T-cell (primary cell): ENCODE measurements at places on chromosomes 5 and 9.

GRCh38 chr5:39266442-39266841 lies 47.1 kb upstream of the FYB1 start:
- DNase-seq, result no peak

DNA sequence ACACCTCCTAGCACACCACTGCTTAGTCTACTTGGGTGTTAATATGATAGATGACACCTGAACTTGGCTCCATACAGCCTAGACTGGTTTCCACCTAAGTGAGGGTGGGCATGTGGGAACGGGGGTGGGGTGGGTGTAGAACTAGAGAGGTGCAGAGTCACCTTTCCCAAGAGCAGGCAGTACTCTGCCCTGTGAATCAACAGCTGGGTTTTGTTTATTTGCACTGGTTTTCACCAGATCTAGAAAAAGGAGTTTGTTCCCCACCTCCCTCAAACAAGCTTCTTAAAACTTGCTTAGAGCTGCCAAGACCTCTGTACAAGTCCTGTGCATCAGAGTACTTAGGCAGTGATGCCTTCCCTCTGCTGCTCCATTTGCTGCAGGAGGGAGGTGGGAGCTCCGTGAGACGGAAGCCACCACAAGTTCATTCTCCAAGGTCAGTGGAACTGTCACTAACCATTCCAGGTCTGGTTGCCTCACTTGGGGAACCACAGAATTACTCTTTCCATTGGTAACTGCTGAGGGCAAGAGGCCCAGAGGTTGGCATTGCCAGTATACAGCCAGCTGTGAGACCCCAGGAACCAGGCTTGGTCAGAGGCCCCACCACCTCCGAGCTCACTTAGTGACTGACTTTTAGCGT lies 163.5 kb downstream of the NR3C1 start:
- no peak for DNase-seq

DNA sequence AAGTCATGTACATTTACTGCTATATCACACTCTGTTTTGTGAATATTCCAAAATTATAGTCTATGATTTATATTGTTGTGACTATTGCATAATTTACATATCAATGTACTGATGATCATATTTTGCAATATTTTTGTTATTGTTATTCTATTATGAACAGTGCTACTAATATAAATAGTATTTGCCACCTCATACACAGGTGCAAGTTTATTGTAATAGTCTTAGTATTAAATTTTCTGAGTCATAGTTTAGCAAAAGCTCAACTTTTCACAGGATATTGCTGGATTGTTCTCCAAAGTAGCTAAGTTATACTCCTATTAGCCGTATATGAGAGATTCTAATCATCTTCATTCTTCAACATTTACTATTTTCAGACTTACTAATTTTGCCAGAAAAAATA lies 124.7 kb downstream of the TMC1 start:
- no peak for DNase-seq

DNA sequence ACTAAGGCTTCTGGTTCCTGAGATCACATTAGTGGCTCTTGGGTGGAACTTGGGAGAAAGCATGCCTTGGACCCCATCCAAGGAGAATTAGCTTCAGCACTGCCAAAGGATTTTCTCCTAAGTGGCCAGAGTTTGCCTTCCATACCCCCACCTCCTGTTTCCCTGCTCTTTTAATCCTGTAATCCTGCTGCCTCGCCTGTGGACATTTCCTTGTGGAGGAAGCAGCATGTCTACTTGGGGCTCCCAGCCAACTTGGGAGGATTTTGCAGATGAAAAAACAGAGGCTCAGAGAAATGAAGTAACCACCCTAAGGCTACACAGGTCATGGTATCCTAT lies 1.6 kb downstream of the ARSI start:
- no peak for DNase-seq

GRCh38 chr5:148993283-148993936 lies 69.5 kb downstream of the SH3TC2 start:
- DNase-seq, result no peak

DNA sequence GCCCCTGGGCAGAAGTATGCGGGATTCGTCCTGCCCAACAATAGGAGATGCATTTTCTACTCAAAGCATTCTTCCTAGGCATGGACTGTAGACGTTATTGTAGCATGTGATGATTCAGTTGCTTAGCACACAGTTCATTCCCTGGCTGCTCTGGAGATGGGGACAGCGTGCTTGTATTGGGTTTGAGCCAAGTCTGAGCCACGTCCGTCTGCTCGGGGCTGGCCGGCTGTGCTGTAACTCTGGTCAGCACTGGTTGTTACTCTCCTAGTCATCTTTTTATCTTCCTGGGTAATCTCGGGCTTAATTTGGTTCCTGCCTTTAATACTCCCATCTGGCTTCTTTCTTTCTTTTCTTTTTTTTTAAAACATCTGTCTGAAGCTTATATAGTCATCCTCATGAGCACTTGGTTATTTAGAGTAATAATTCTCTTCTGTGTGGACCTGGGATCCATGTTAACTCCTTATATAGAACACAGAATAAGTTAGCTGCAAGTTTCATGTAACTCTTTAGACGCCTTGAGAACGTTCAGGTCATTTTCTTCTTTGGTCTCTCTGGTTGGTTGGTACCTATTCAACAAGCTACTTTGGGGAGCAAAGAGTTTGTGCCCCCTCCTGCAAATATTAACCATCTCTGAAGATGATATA lies 118.8 kb upstream of the RPS23 start:
- DNase-seq, result no peak

- DNase-seq, result no peak
These were observed 20.9 kb downstream of the GRAMD2B start for GRCh38 chr5:126444137-126444536.

- DNase-seq, result no peak
These were observed 26.3 kb upstream of the SEMA6A start for GRCh38 chr5:116600876-116601275.

- no peak for DNase-seq
These were observed 5.5 kb downstream of the FOXI1 start for GRCh38 chr5:170111088-170111785.

GRCh38 chr5:168288349-168289245 lies 2.8 kb upstream of the WWC1 start:
- DNase-seq, result no peak

- no peak for DNase-seq
These were observed 84.2 kb downstream of the NR6A1 start for GRCh38 chr9:124686918-124687317.

- no peak for DNase-seq
These were observed 1.1 kb upstream of the STK10 start for GRCh38 chr5:172188893-172189692.

DNA sequence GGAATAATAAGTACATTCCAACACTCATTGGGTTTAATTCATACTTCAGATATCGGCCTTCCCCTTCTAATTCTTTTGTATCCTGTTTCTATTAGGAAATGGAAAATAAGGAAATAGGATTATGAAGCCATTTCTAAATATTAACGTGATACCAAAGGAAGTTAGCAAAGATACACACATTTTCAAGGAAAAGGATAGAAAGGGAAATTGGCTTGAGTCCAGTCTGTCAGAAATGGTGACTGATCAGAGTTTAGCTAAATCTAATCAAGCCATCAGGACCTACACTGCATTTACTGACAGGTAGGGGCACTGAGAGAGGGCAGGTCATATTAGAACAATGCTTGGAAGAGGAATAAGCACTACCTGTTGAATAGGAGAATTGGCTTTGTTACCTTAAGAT lies 3.1 kb downstream of the TRPM3 start:
- no peak for DNase-seq

DNA sequence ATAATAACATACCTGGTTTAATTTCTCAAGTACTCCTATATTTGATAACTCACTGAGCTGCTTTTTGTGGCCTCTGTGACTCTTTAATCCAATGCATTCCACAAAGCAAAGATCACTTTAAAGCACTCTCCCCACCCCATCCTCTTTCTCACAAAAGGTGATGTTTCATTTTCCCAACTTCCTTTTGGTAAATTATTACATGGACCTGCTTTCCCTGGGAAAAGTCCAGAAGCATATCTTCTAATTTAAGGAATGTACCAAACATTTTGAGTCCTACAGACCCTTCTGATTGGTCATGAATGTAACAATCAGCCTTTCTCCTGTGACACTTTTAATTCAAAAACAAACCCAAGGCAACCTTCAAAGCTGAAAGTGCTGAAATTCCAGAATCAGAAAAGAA lies 71.1 kb downstream of the MLLT3 start:
- no peak for DNase-seq

DNA sequence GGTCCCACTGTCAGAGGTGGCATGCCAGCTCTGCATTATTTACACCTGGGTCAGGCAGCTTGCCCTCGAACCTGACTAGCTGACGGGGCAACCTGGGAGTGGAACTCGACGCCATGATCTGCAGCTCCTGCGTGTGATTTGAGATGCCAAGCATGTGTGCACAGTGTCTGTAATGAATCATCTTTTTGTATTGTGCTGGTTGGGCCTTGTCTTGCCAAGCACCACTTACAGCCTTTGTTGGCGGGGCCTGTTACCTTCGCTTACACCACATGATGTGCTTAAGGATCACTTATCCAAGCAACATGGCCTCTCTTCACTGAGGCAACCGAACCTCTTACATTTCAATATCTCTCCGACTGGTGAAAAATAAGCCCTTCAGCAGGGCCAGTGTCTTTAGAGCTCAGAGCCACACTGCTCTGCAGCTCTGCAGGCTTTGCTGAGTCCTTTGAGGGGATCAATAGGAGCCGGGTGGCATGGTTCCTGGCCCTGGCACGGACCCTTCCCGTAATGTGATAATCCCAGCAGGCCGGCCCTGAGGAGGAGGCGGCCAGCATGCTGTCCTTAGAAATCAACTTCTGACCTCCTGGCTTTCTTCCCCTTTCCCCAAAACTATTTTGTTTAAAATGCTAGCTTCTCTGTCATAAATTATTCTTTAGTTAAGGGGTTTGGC lies 297.7 kb upstream of the CD180 start:
- no peak for DNase-seq

- DNase-seq, result no peak
These were observed 33.9 kb upstream of the AOPEP start for GRCh38 chr9:94692601-94693000.

DNA sequence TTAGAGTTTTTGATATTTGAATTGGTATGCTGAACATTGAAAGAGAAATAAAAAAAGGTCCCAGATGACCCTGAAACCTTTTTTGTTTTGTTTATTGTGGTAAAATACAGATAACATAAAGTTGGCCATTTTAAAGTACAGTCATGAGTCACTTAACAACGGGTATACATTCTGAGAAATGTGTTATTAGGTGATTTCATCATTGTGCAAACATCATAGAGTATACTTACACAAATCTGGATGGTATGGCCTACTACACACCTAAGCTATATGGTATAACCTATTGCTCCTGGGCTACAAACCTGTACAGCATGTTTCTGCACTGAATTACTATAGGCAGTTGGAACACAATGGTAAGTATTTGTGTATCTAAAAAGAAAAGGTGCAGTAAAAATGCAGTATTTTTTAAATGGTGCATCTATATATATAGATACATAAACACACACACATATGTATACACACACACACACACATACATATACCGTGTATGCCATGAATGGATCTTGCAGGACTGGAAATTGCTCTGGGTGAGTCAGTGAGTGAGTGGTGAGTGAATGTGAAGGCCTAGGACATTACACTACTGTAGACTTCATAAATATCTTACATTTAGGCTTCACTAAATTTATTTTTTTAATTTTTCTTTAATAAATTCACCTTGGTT lies 31.0 kb downstream of the TTC1 start:
- DNase-seq, result no peak

GRCh38 chr5:125883223-125883622 lies 540.0 kb upstream of the GRAMD2B start:
- DNase-seq, result no peak

DNA sequence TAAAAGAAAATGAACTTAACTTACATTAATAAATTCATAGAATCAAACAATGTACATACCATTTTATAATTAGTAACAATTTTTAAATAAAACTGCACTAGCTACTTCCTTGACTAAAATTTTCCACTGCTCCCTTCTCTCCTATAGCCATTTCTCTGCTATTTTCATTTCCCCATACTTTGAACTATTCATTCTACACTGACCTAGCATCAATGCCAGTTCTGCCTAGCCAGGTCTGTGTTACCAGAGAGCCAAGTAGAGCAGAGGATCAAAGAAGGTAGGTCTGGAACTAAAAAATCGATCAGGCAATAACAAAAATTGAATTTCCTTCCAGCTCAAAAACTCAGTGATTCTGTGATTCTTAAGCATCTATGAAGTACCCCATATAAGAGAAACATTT lies 84.5 kb downstream of the ERMP1 start:
- no peak for DNase-seq

DNA sequence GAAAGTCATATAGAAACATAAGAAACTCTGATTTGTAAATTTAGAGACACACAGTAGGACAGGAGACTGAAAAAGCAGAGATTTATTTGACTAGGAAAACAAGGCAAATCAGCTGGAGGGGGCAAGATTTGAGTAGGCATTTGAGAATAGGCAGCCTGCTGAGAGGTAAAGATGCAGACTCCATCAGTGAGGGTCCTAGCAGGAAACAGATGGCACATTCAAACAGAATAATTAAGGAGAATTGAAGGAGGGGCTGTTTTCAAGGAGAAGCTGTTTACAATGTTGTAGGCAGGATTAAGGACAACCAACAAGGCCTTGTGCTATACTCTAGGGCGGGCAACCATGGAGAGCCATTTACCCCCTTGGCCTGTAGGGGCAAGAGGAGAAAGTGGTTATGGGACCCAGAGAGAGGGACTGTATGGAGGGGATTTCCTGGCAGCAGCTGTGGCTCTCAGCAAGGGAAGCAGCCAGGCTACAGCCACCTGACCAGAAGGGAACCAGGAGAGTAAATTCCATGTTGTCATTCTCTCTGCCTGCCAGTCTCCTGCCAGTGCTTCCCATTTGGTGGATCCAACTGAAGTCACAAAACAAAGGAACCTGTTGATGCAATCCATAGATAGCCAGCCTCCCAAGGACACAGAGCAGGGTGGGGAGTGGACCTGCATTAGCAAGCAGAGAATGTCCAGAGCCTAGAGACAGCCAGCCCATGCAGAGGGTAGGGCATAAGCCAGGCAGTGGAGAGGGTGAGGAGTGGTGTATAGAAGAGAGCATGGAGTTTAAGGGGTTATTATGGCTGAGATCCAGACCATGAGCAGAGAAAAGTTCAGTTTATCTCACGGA lies 38.2 kb downstream of the PAPPA start:
- DNase-seq, result no peak

- no peak for DNase-seq
These were observed 22.6 kb upstream of the TGFBI start for GRCh38 chr5:136006164-136006563.

- DNase-seq, result no peak
These were observed 24.1 kb downstream of the ACTL7B start for GRCh38 chr9:108831496-108832178.

DNA sequence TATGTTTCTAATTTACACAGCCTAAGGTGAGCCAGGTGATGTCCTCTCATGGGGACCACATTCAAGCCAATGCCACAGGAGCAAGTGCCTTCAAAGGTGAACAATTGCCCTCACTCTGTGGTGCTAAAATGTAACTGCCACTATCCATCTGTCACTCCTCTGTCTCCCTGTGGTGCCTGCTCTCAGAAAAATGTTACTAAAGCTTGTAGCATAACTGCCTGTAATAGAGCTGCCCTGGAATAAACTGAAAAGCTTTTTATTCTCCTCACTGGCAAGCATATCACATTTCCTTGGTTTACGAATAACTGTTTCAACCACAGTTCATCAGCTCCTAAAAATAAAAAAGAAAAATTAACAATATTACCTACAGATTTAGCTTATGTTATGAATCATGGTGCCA lies 142.4 kb downstream of the ST8SIA4 start:
- no peak for DNase-seq

- no peak for DNase-seq
These were observed 35.9 kb downstream of the EFCAB9 start for GRCh38 chr5:172229904-172230303.

GRCh38 chr5:72559866-72560766 lies 52.9 kb upstream of the ZNF366 start:
- DNase-seq, result no peak
